ENCODE measurements at places on chromosomes 2 and 18. TPM values are rescaled to one million over a fixed set of nuclear protein-coding genes. Genes with fewer than 3 reads are reported as not detected.

DNA sequence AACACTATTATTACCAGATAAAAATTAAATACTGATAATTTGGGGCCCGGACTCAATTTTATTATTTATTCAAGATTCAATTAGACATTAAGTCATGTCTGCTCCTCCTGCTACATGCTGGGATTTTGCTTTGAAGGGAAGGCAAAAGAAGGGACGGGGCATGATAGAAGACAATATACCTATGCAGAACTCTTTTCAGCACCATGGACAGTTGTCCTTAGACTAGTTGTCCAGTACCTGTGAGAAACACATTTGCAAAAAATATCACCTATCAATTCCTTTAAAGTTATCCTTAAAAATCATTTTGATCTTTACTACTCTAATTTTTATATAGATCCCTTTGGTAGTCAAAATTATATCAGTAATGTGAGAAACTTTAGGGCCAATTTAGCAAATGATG lies 100.2 kb upstream of the SULT1C3 start:
- peaks cover 7% of the 10 kb centered on the region for H3K27me3 ChIP-seq
- no peaks in the 10 kb centered on the region for H3K4me1 ChIP-seq
- no peak overlapping the region for H3K4me3 ChIP-seq

Gene GREB1L
- not detected for total RNA-seq

DNA sequence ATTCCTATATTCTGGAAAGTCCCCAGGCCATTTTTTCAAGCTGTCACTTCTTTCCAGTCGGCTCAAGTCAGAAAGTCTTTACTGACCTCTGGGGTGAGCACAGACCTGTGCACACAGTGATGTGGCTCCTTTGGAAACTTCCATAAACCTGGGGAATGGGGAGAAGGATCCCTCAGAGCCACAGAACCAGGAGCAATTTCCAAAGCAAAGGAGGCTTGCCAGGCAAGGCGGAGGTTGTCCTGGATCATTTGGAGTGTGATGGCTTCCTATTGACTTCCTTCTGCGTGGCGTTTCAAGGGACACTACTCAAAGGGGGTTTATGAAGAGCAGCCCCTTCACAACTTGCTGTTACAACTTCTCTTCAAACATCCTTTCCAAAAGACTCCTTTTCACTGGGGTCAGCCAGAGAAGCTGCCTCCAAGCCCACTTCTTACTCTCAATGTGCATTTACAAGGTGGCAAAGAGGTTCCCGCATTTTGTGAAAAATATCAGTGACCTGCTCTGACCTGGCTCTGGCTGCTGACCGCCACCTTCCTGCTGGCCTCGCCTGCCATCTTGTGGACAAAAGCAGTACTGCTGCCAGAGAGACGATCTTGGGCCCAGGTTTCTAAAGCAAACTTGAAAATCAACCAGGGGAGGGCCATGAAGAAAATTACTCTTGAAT lies 18.2 kb upstream of the TMEM247 start:
- peak; percentile 80 for DNase-seq
- no peak overlapping the region for H3K27ac ChIP-seq
- H3K4me3 ChIP-seq = no peak overlapping the region
- no peaks in the 10 kb centered on the region for H3K36me3 ChIP-seq
- H3K27me3 ChIP-seq = no peaks in the 10 kb centered on the region

GRCh38 chr2:212903413-212903812 lies 248.0 kb downstream of the IKZF2 start:
- no peaks in the 10 kb centered on the region for H3K4me1 ChIP-seq
- H3K27ac ChIP-seq = no peak overlapping the region
- H3K4me3 ChIP-seq = no peak overlapping the region

Gene UGT1A6
- not detected for total RNA-seq

- H3K27me3 ChIP-seq = no peaks in the 10 kb centered on the region
- peaks cover 74% of the 10 kb centered on the region for H3K4me1 ChIP-seq
- peak overlapping the region; percentile 90 for H3K27ac ChIP-seq
- peak overlapping the region; percentile 34 for H3K4me3 ChIP-seq
- peak; percentile 90 for DNase-seq
Observed at GRCh38 chr2:62305421-62306176, 109.7 kb downstream of the B3GNT2 start.

All from activated naive CD4-positive, alpha-beta T cell treated with anti-CD3 and anti-CD28 coated beads for 36 hours (primary cell).